ENCODE measurements at places on chromosomes 1 and 21.

GRCh38 chr1:203465146-203465798 lies 10.3 kb upstream of the PRELP start:
- no peak for DNase-seq

GRCh38 chr21:28473530-28474220 lies 519.0 kb downstream of the LTN1 start:
- no peak for DNase-seq

DNA sequence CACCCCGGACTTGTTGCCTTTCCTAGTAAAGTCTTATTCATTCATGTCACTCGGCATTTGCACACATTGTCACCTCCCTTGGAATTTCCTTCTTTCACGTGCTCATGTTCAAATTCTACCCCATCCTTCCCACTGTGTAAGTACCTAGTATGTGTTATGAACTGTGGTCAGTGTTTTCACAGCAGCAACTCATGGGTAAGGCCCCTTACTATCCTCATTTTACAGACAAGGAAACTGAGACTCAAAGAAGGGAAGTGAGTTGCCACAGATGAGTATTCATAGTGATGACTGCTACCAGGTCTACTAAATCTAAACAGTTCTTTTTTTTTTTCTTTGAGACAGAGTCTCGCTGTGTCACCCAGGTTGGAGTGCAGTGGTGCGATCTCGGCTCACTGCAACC lies 10.5 kb downstream of the CITED4 start:
- DNase-seq: no peak

DNA sequence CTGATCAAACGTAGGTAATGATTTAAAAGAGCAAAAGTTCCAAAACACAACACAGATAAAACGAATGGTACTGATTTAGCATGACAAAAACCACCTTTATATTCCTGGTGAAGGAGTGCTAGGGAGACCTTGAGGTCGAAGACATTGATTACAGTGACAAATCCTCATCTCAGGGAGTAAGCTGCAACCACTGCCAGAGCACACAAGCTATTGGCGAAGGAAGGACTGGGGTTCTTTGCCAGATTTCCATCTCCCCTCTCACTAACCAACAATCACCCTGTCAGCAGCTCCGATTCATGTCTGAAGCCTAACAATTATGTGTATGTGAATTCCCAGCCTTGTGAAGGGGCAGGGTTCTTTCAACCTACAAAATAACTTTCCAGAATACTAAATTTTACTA lies 40.2 kb upstream of the DMRTB1 start:
- no peak for DNase-seq

DNA sequence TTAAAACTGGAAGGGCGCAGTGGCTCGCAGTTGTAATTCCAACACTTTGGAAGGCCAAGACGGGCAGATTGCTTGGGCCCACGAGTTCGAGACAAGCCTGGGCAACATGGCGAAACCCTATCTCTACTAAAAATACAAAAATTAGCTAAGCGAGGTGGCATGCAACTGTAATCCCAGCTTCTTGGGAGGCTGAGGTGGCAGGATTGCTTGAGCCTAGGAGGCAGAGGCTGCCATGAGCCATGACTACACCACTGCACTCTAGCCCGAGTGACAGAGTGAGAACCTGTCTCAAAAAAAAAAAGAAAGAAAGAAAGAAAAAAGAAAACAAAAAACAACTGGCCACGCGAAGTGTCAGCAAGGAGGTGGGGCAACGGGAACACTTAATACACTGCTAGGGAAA lies 6.3 kb downstream of the UBE2G2 start:
- no peak for DNase-seq

- DNase-seq: no peak
These were observed 52.2 kb downstream of the RERE start for GRCh38 chr1:8765198-8765597.

- no peak for DNase-seq
These were observed 27.3 kb upstream of the TMEM61 start for GRCh38 chr1:54952950-54953718.

GRCh38 chr1:183245357-183245756 lies 59.3 kb downstream of the LAMC2 start:
- no peak for DNase-seq

DNA sequence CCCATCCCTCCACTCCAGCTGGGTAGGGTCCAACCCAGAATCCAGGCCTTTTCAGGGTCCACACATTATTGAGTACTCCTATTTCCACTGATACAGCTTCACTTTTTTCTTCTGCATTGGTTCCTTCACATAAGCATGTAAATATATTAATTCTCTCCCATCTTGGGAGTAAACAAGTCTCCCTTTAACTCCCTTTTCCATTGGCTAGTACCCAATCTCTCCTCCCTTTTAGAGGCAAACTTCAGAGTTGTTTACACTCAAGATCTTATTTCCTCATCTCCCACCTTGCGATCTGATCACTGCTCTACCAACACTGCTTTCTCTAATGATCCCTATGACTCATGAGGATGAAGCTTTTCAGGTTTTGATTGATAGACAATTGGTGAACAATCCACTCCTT lies 20.3 kb downstream of the DMAP1 start:
- DNase-seq: no peak
